ENCODE measurements at places on chromosomes 11 and 22.

DNA sequence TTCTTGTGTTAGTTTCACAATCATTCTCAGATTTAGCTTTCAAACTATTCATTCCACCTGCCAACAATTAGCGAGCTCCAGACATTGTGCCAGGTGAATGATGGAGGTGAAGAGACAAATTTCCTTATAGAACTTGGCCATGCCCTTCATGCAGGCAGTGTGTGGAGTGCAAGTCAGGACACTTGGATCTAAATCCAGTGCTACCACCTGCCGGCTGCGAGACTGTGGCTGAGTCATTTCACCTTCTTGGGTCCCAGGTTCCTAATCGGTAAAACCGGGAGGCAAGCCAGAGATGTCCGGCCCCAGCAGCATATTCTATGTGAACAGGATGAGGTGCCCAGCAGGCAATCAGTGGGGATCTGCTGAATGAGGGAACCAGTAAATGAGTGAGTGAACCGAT lies 18.6 kb upstream of the EHF start:
- DNase-seq: no peak

DNA sequence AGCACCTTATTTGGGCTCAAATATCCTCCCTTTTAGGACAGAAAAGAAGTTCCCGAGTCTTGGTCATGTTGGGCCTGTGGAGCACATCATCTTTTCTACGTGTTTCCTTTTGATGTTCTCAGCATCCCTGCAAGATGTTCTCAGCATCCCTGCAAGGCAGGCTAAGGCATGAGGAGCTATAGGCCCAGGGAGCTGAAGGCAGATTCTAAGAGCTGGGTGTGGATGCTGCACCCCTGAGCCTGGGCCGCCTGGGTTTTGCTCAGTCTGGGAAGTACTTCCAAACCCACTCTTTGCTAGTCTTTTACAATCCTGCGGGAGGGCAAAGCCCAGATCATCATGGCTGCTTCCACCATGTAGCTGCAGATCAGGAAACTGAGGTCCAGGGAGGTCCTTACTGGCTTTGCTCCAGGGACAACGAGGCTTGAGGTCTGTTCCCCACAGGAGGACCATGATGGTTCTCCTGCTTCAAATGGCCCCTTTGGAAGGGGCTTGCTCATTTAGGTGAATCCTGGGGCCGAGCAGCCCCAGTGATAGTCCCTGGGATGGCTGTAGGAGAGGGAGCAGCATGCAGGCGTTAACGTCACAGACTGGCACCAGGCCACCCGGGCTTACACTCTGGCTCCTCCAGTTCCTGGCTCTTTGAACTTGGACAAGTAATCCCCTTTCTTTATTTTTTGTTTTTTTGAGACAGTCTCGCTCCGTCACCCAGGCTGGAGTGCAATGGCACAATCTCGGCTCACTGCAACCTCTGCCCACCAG lies 10.6 kb downstream of the LRRC75B start:
- no peak for DNase-seq

- no peak for DNase-seq
Measured at GRCh38 chr22:45103756-45104155, 60.0 kb upstream of the NUP50 start.

- DNase-seq: no peak
Measured at GRCh38 chr11:77233011-77233410, 68.5 kb downstream of the GDPD4 start.

- DNase-seq: no peak
Measured at GRCh38 chr11:16899708-16900303, 114.4 kb downstream of the PLEKHA7 start.

DNA sequence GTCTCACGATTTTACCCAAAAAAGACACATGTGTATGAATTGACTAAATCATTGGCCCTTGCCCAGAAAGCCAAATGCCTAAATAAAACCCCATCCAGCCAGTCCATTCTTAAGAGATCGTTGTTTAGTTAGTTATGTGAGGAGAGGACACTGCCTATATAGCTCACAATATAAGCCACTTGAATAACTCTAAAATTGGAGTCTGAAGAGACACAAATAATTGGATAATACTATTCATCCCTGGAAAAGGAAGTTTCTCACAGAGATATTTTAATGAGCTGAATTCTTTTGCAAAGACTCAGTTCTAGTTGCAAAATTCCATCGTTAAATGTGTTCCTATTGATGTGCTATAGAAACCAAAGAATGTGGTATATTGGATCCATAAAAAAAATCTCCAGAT lies 176.7 kb downstream of the SOX6 start:
- no peak for DNase-seq

GRCh38 chr22:33299245-33299956 lies 241.2 kb upstream of the SYN3 start:
- DNase-seq: no peak

DNA sequence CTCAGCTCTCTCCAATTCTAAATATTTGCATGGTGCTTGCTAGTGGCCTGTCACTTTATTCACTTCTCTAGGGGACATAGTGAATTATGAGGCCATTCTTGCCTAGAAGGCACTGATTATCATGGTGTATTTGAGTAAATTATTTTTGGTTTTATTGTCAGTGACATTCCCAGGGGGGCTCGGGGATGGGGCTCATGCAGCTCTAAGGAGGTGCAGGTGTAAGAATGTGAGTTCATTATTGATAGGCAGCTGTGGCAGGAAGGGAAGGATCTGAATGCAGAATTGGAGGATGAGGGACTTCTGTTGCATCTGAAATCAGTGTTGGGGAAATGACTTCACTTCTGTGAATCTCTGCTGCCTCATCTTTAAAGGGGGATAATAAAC lies 53.7 kb upstream of the OR4B1 start:
- DNase-seq: no peak

DNA sequence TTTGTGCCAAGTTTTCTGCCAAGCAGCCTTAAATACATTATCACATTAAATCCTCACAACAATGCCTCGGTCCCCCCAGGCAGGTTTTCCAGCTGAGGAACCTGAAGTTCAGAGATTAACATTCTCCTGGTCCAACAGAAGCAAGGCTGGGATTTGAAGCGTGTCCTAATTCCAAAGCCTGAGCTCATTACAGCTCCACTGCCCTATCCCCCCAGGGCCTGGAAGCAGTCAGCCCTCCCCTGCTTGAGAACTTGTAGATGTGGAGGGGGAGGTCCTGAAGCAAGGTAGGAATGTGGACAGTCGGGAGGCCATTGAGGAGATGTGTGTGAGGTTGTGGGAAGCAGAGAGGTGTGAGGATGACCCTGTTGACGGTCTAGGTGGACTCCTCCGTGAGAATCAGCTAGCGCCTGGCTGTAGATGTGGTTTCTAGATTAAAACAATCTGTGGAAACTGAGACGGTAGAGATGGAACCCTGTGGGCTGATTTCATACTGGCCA lies 8.1 kb downstream of the GRAMD1B start:
- no peak for DNase-seq

DNA sequence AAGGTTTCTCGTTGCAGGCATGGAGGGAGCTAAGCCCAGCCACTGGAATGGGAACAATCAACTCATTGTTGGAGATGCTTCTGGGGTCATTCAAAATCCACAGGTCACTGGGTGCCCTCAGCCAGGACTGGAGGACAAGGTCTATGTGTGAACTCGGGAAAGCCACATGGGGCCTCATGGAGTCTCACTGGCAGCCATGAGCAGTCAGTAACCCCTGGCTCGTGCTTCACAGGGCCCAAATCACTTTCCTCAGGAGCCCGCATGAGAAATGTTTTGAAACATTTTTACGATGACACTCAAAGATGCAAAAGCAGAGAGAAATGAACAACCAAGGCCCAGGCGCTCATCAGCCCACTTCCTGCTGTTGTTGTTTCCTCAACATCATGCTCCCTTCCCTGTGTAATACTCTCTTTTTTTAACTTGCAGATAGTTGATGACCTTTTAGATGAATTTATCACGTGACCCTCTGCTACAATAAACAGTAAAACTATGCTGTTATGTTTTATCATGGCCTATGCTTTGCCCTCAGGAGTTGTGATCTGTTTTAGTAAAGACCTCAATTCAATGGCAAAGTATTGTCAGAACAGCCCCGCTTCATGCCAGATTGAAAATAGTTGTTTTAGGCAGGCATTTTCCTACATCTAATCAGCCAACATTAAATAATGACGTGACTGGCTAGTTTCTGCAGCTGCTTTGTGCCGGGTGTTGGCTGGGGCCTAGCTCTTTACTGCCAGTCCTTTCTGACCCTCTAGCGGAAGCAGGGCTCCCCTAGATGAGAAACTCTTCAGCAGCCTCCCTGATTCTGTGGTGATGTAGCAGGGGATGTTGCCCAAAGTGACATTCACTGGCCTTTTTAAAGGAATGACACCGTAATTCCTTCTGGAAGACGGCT lies 39.7 kb downstream of the ADAMTS15 start:
- no peak for DNase-seq

DNA sequence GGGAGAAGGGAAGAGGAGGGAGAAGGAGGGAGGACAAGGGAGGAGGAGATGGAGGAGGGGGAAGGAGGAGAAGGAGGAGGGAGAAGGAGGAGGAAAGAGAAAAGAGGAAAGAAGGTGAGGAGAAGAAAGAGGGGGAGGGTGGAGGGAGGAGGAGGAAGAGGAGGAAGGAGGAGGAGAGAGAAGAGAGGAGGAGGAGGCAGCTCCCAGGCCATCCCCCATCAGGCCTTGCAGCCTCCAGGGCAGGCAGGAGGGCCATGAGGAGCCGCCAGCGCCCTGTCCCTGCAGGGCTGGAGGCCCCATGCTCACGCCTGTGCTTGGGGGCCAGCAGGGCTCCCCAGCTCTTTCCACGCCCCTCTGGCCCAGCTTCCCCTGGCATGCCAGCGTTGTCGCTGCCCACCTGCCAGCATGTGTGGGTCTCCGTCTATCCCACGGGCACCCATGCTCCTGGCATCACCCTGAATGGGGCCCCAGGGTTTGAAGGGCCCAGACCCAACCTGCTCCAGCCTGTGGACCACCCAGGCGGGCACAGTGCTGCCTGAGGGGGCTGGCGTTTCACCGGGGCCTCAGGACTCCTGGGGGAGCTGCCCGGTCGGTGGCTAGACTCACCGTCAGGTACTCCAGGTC lies 5.2 kb downstream of the TSPAN32 start:
- DNase-seq: no peak

DNA sequence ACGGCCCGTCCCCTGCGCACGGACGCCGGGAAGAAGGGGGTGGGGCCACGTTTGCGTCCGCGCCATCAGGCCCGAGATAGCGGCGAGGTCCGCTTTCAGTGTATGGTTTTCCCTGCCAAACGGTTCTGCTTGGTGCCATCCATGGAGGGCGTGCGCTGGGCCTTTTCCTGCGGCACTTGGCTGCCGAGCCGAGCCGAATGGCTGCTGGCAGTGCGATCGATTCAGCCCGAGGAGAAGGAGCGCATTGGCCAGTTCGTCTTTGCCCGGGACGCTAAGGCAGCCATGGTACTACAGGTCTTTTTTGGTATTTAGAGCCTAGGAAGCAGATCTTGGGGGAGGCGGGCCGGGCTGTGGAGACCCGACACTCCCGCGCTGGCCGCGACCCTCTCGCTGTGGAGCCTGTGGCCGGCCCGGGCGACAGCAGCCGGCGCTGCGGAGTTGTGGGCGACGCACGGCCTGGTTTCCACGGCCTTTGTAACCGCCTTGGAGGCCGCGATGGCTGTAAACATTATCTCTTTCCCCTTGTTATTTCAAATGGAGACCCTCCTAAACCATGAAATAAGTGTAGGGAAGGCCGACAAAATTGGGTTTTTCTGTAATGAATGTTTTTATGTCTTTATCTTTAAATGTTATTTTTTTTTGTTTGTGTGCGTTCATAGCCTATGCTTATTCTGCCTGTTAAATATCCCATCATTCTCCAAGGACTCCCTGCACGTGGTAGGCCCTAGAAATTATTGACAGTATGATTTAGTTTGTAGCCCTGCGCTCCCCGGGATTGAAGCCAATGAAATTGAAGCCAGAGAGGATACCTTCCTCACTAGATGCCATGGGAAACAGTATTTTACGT lies at the start of gene AASDHPPT:
TSS of gene AASDHPPT (plus strand) at position 54 of the 847 bp plus-strand sequence. CDS start at position 103, 49 bp downstream.
- peak; percentile 14 for DNase-seq

GRCh38 chr11:110356762-110357671 lies 60.6 kb upstream of the RDX start:
- DNase-seq: no peak

GRCh38 chr22:49632199-49633009 lies 195.3 kb downstream of the BRD1 start:
- peak; percentile 66 for DNase-seq

DNA sequence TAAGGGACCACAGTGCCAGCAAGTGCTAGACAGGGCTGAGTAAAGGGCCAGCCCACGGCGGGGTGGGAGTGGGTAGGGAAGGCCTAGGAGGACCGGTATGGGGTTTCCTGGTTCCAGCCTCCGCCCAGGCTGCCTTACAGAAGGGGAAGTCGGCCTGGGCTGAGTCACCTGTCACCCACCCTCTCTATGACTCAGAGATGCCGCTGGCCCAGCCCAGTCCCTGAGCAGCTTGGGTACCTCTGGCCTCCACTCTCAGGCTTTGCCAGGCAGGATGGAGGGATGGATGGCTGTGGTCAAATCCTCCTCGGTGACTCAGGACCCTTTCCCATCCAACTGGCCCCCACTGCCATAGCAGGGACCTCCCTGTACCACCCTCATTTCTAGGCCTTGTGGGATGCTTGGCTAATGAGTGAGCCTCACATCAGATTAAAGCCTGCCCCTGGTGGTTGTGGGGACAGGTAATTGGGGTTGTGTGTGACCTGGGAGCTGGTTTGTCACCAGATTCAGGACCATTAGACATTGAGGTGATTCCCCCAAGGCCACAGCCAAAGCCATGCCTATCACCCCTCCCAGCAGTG lies 13.9 kb downstream of the SLC35E4 start:
- no peak for DNase-seq

GRCh38 chr22:48943567-48944432 lies 883.9 kb downstream of the BRD1 start:
- DNase-seq: no peak

GRCh38 chr11:27254744-27255446 lies 108.1 kb downstream of the CCDC34 start:
- no peak for DNase-seq

GRCh38 chr11:27020751-27021150 lies 19.9 kb upstream of the BBOX1 start:
- DNase-seq: no peak

GRCh38 chr11:112294688-112295340 lies 34.2 kb upstream of the PLET1 start:
- DNase-seq: no peak

- no peak for DNase-seq
Measured at GRCh38 chr11:130905512-130905911, 10.8 kb downstream of the SNX19 start.

GRCh38 chr11:103499710-103500340 lies 390.6 kb downstream of the DYNC2H1 start:
- DNase-seq: no peak

GRCh38 chr11:20368438-20368837 lies 4.9 kb downstream of the HTATIP2 start:
- no peak for DNase-seq

DNA sequence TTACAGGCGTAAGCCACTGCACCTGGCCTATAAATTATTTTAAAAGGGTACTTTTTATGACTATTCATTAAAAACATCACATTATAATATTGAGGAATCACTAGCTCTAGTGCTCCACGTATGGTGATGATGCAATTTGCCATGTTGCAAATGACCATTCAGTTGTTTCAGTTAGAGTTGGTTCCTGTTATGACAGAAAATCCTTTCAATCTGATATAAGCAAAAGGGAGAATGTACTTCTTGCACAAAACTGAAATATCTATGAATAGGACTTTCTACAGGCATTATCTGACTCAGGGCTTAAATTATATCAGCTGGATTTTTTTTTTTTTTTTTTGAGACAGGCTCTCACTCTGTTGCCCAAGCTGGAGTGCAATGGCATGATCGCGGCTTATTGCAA lies 45.6 kb upstream of the RRM1 start:
- no peak for DNase-seq

- no peak for DNase-seq
Measured at GRCh38 chr11:102399189-102399588, 52.2 kb downstream of the BIRC2 start.
